ENCODE measurements at places on chromosomes 11 and 22.

GRCh38 chr11:22510741-22511140 is 114.9 kb downstream of the FANCF start:
- DNase-seq = no peak

- no peak for DNase-seq
Observed at GRCh38 chr11:44199298-44199697, 103.8 kb downstream of the EXT2 start.

- DNase-seq = no peak
Observed at GRCh38 chr22:21652547-21653545, 10.7 kb downstream of the SDF2L1 start.

GRCh38 chr22:25900880-25901279 is 158.9 kb downstream of the MYO18B start:
- no peak for DNase-seq

DNA sequence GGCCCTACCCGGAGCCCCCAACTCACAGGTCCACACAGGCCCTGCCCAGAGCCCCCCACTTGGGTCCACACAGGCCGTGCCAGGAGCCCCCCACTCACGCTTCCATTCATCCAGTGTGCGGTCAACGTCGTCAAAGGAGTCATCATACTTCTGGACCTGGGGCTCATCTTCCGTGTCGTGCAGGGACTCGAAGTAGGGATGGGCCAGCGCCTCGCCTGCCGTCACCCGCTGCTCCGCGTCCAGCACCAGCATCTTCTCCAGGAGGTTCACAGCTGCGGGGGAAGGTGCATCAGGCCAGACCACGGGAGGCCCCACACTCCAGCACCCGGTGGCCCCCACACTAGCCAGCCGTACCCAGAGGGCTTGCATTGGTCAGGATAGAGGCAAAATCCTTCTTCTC is 4.0 kb upstream of the HDAC10 start:
- DNase-seq = no peak

- no peak for DNase-seq
Observed at GRCh38 chr22:16721961-16722360, 103.2 kb downstream of the XKR3 start.

DNA sequence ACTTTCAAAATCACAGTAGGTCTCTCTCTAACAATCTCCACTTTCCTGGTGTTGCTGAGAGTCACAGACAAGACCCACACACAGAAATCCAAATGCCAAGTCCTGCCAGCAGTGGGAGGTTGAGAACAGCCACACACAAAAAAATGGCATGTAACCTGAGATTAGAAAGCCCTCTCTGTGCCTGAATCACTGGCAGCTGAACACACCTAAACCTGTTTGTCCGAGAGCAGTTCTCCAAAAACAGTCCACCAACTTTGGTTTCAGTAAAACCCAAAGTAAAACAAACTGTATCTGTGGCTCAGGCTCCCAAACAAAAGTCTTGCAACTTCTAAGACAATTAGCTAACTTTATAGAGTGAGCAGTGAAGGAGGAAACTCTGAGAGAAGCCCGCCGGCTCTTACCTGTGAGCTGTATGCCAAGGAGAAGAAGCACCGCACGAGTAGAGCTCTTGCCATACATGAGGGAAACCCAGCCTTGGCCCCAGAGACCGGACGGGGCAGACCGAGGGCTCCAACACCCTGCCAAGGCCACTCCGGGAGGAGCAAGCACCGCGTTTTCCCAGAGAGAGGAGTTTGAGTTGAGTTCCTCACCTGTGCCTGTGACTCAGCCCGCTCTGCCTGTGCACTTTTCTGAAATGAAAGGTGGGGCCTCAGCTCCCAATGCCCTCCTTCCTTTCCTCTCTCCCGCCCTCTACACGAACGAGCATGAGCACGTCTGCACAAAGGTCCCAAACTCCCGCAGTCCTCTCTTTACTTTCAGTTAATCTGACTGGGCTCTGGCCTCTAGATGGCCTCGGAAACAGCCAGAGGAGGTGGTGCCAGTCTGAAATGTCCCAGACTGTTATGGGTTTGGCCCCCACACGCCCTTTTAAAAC is at the start of gene MPZL2:
Gene MPZL2, minus strand, starts transcription at position 603 of the 874 bp plus-strand sequence. Its CDS starts 144 bp downstream, at position 459.
- no peak for DNase-seq

GRCh38 chr11:91625495-91625894 is 599.1 kb upstream of the FAT3 start:
- DNase-seq = no peak

GRCh38 chr11:124987096-124987495 is 33.1 kb downstream of the CCDC15 start:
- no peak for DNase-seq

DNA sequence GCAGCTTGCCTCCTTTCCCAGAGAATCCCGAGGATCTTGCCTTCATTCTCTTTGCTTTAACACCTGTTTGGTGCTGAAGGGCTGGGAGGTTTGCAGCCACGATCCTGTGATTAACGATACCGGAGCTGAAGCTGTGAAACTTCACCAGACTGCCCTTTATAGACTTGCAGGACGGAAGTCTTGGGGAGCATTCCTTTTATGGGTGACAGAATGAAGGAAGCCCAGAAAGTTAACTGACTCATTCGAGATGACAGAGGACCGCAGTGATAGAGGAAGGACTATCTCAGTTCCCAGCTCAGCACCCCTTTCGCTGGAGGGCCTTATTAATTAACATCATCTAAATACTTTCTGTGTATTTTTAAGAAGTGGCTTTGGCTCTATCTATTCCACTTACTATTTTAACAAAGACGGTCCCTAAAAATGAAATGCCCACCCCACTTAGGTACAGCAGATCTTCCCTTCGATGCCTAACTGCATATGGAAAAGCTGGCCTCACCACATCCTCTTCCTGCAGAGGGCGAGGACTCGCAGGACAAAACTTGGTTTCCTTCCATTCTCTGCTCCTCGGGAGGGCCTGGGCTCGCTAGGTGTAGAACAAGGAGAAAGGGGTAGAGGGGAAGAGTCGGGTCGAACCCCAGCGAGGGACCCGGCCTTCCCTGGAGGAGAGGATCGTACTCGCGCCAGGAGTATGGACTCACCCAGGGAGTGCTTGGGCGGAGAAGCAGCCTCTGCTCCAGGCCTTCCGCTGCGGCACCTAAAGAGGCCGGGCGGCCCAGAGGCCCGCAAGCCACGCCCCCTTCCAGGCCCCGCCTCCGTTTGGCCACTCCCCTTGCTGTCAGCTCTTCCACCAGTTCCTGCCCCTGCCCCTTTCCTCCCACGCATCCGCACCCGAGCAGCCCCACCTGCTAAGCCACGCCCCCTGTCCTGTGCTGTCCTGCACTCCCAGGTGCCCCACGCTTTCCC is 30.7 kb upstream of the USP47 start:
- no peak for DNase-seq

DNA sequence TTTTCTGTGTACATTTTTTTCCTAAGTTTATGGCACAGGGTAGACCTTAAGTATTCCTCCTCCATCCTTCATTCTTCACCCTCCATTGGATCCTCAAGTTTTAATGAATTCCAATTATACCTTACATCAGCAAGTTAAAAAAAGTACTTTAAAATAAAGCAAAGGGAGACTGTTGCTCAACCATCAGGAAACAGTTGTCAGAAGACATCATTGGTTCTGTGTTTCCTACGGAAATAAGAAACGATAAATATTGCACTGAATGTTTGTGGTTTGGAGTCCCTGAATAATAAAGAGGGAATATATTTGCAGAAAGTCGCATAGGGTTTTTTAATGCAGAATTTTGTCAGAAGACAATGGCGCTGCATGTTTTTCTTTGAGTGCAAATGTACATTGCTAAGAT is 28.1 kb upstream of the LDHA start:
- DNase-seq = no peak

DNA sequence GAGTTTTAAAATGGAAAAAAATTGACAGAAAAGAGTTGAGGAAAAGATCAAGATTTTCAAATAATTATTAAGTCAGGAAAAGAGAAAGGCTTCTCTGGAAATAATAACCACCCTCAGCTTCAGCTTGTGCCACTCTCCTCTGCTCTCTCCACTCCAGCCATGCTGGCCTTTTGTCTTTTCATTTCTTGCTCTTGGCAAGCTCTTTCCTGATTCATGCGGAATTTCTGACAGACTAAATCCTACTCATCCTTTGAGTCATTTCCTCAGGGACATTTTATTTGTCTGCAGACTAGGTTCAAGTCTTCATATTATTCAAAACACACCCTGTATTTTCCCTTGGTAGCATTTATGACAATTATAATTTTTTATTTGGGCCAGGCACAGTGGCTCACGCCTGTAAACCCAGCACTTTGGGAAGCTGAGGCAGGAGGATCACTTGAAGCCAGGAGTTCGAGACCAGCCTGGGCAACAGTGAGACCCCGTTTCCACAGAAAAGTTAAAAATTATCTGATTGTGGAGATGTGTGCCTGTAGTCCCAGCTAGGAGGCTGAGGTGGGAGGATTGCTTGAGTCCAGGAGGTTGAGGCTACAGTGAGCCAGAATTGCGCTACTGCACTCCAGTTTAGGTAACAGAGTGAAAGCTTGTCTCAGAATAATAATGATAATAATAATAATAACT is 7.8 kb upstream of the P4HA3 start:
- no peak for DNase-seq

- no peak for DNase-seq
Observed at GRCh38 chr11:78525720-78526119, 48.9 kb downstream of the NARS2 start.

DNA sequence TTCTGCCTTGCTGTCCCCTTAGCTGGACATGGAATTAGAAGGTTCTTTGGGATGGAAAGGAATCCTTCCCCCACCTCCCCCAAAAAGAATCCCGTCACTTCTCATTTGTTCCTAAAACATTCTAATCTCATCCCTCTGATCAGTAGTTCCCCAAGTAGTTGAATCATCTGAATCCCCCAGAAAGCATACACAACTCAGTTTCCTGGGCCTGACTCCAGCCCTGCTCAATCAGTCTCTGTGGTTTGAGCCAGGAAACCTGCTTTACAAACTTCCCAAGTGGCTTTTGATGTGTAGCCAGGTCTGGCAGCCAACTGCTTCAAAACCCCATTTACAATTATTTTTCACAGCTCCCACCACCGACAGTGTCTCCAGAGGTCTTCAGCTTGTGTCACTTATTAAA is 20.2 kb downstream of the C22orf31 start:
- DNase-seq = no peak

DNA sequence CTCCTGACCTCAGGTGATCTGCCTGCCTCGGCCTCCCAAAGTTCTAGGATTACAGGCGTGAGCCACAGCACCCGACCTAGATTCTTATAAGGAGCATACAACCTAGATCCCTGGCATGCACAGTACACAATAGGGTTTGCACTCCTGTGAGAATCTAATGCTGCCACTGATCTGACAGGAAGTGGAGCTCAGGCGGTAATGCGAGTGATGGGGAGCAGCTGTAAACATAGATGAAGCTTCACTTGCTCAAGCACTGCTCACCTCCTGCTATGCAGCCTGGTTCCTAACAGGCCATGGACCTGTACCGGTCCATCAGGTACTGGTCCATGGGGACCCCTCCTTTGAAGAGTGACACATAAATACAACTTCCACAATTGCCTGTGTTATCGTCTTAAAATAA is 44.8 kb upstream of the EIF3M start:
- no peak for DNase-seq

GRCh38 chr11:70942593-70942992 is 309.8 kb downstream of the SHANK2 start:
- DNase-seq = no peak

DNA sequence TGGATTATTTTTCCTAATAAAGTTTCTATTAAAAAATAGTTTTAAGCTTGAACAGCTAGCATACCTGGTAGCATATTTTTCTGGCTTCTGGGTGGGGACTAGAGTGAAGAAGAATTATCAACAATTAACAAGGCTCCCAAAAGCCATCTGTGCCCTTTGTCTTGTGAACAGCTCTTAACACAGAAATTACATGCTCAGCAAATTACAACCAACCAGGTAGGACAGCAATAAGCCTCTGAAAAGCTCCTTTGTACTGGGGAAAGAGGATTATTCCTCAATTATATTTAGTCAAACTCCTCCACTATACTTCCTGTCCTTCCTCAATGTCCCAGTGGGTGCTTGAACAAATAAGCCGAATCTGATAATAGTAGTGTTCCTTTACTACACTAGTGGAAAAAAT is 162.8 kb downstream of the RAB38 start:
- DNase-seq = no peak

- DNase-seq = no peak
Observed at GRCh38 chr22:30400159-30400558, 3.3 kb downstream of the SEC14L2 start.

DNA sequence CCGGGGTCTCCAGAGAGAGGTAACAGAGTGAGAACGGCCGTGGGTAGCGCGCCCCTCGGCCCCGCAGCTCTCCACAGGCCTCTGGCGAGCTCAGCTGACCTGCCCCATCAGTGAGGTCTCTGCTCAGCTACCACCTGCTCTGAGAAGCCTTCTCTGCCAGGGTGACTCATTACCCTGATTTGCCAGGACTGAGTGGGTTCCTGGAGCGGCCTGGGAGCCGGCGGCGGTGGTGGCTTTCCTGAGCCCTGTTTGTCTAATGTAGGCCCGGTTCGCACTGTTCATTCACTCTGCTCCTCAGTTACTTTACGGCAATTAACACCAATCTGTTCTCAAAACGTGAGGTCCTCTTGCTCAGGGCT is 351.0 kb upstream of the B3GAT1 start:
- DNase-seq = no peak

DNA sequence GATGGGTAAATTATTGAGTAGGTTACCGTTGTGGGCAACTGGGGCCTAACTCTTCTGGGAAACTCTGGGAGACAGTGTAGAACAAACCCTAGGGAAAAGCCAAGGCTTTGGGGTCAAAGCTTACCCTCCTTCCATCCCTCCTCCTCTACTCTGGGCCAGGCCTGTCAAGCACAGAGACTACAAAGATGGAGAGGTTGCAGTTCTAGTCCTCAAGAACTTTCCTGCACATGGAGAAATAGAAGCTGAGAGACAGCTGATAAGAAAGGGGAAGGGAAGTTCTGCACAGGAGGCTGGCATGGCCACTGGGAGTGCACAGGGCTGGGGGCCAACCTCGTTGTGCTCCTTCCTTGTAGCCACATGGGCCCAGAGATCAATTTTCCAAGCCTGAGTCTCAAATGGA is 67.2 kb upstream of the ALX4 start:
- no peak for DNase-seq

DNA sequence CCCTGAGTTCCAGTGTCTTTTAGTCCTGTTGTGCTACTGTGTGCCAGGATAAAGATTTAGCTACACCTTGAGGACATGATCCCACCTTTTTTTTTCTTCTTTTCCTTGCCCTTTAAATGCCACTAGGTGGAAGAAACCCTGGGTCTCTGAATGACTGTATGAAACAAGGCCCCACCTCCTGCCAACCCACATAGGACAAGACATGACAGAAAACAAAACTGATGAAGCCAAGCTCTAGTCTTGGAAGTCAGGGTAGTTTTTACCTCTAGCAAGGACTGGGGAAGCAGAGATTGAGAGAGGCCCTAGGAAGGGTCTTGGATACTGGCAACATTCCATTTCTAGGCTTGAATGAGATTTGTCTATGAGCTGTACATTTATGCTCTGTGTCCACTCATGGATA is 410.7 kb downstream of the MIAT start:
- no peak for DNase-seq

DNA sequence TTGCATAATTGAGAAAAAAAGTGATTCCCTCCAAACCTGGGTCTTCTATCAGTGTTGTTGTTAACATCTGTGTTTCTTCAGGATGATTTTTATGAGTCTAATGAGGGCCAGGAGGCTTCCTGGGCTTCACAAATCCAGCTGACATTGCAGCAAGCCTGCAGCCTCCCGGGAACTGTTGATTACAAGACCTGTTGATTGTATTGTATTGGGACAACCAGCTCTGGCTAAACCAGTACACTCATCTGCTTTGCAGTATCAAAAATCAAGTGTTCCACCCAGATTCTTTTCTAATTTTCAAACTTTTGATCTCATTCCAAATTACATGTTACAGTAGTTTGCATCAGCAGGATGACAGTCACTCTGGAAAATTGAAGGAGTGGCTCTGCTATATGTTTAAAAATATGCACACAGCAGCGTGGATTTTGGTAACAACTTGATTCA is 16.1 kb upstream of the PRSS23 start:
- no peak for DNase-seq

GRCh38 chr11:15157181-15157580 is 42.5 kb downstream of the INSC start:
- DNase-seq = no peak
